ENCODE measurements at places on chromosomes 13 and 19.

GRCh38 chr19:38713865-38714264, 30.4 kb downstream of the CAPN12 start:
- no peak for DNase-seq

GRCh38 chr13:105541565-105541964, 993.9 kb downstream of the EFNB2 start:
- DNase-seq: no peak

GRCh38 chr13:61013796-61014195, 401.9 kb downstream of the PCDH20 start:
- no peak for DNase-seq

- peak; percentile 88 for DNase-seq
Observed at GRCh38 chr19:37817180-37817981, 38.0 kb upstream of the ZNF573 start.

DNA sequence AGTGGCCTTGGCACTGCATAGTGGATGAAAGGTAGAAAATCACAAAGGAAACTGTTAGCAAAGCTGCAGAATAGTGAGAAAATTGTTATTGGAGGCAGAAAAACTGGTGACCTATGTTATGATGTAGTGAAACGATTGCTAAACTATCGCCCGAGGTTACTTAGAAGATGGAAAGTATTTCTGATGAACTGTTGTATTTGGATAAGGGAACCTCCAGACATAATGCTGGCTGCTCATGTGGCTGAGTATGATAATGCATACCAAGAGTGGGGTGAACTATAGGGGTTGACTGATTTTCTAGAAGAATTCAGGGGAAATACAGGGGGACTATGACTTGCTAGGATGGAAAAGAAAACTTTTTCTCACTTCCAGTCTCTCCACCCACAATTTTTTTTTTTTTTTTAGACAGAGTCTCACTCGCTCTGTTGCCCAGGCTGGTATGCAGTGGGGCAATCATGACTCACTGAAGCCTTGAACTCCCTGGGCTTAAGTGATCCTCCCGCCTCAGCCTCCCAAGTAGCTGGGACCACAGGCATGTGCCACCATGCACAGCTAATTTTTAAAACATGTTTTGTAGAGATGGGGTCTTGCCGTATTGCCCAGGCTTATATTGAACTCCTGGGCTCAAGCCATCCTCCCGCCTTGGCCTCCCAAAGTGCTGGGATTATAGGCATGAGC, 4.4 kb upstream of the EID2 start:
- DNase-seq: no peak

- DNase-seq: no peak
Observed at GRCh38 chr13:75296641-75297040, 185.3 kb downstream of the TBC1D4 start.

DNA sequence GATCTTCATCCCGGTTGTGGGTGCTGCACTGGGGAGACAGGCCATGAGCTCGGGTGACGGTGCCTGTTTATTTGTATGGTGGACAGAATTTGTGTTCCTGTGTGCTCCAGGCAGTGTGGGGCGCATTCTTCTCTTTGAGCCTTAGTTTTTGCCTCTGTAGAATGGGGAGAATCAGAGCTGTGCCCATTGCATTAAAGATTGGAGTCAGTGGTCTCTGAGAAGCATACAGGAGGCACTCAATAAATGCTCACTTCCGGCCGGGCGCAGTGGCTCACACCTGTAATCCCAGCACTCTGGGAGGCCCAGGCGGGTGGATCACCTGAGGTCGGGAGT, 23.0 kb downstream of the NFIC start:
- no peak for DNase-seq
